Central memory CD4-positive, alpha-beta T cell (primary cell): ENCODE measurements at places on chromosomes 16 and 17.

- no peak for DNase-seq
Measured at GRCh38 chr17:72363089-72363610, 242.3 kb downstream of the SOX9 start.

DNA sequence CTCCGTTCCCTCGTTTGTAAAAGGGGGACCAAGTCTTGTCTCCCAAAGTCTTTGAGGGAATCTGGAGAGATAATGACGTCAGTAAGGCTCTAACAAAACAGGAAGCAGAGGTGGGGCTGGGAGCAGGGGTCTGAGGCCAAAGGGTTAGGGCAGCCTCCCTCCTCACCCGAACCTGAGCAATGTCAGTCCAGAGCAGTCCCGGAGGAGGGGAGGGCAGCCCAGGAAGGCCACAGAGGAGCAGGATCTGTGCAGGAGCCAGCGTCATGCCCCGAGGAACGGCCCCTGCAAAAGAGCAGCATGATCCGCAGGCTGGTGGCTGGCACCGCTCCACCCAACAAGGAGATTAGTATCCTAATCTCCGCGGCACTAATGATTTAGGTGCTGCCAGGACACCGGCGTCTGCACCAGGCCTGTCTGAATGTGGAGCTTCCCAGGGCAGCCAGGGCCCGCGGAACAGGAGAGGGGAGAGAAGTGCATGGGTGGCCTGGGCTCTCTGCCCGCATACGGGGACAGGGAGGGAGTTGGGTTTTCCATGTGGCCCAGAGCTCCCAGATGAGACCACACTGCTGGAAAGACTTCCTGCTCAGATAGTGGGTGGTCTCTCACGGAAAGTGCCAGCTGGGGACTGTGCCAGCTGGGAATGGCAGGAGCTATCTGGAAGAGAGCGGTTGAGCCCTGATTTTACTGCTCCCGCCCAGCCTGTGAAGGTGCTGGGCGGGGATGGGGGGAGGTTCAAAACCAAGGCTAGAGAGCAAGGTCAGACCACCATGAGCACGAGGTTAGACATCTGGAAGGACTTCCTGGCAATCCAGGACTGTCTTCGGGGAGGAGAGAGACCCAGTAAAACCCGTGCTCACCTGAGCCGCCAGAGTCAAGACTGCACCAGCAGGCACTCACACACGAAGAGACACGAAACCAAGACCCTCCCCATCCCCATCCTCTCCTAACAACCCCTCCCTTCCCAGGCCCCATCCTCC is 11.0 kb upstream of the KRT17 start:
- DNase-seq, result no peak

GRCh38 chr16:80509872-80510271 is 30.9 kb upstream of the DYNLRB2 start:
- DNase-seq, result no peak

DNA sequence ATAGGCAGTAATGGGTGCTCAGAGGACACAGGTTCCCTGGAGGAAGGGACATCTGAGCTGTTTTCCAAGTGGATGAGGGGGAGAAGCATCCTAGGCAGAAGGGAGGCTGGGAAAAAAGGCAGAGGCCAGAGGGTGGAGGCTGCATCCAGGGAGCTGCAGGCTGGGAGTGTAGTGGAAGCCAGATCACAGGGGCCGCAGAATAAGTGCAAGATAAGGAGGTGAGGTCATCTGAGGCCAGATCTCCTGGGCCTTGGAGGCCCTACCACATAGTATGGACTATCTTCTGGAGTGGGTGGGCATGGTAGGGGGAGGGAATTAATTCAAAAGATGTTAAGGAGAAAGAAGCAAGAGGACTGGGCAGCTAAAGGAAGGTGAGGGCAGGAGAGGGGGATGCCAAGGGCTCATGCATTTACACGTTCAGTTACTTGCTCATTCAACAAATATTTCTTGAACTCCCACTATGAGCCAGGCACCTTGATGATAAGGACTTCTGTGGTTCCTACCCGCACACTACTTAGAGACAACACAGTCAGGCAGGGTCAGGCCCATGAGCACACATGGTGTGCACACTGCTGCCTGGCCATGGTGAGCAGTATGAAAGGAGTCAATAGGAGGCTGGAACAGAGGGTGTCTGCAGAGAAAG is 2.4 kb upstream of the RIPOR1 start:
- DNase-seq, result no peak

GRCh38 chr16:56708525-56709442 is 21.1 kb upstream of the NUP93 start:
- DNase-seq, result peak; percentile 21

DNA sequence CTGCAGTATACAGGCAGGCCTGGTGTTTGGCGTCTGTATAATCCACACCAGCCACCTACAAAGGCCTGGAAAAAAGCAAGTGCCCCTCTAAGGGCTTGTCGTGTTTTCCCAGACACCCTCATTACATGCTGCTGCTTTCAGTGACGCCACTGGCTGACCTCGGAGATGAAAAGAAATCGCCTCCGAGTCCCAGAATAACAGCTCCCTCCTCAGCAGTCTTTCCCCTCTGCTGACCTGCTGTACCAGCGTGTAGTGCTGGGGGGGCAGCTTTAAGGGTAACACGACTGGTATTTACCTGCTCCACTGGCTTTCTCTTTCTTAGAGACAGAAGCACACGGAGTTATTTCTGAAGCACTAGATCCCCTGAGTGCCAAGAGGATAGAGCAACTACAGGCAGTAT is 296.8 kb downstream of the GRIN2A start:
- DNase-seq, result no peak

DNA sequence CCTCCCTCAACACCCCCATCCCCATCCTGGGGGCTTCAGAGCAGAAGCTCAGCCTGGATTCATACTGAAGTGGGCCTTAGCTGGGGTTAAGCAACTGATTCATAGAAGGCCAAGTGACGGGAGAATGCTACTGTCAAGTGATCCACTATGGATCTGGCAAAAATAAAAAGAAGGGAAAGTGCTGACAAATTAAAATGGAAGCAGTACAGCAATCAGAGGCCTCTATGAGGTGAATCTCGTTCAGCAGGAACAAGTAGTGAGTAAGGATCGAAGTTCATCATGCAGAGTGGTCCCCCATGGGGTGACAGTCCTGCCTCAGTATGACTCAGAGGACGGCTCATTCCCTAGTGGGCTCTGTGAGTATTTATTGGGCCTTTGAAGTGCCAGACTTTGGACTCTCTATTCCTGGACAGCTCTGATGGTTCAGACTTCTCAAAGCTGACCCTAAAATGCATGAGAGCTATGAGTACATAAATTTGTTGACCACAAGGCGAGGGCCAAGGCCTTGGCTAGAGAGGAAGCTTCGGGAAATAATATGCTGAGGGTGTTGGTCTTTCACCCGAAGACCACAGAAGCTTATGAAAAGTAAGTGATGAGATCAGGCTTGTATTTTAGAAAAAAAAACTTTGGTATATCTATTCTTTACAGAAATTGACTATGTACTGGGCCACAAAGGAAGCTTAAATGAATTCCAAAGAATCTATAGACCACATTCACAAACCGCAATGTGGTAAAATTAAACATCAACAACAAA is 5.3 kb upstream of the NSMCE1 start:
- DNase-seq, result peak; percentile 40

- DNase-seq, result no peak
Measured at GRCh38 chr17:81251709-81252301, 12.7 kb downstream of the NDUFAF8 start.

- no peak for DNase-seq
Measured at GRCh38 chr17:50861822-50862528, 4.2 kb downstream of the TOB1 start.

GRCh38 chr17:16997514-16998429 is 25.9 kb upstream of the TNFRSF13B start:
- DNase-seq, result peak; percentile 67

DNA sequence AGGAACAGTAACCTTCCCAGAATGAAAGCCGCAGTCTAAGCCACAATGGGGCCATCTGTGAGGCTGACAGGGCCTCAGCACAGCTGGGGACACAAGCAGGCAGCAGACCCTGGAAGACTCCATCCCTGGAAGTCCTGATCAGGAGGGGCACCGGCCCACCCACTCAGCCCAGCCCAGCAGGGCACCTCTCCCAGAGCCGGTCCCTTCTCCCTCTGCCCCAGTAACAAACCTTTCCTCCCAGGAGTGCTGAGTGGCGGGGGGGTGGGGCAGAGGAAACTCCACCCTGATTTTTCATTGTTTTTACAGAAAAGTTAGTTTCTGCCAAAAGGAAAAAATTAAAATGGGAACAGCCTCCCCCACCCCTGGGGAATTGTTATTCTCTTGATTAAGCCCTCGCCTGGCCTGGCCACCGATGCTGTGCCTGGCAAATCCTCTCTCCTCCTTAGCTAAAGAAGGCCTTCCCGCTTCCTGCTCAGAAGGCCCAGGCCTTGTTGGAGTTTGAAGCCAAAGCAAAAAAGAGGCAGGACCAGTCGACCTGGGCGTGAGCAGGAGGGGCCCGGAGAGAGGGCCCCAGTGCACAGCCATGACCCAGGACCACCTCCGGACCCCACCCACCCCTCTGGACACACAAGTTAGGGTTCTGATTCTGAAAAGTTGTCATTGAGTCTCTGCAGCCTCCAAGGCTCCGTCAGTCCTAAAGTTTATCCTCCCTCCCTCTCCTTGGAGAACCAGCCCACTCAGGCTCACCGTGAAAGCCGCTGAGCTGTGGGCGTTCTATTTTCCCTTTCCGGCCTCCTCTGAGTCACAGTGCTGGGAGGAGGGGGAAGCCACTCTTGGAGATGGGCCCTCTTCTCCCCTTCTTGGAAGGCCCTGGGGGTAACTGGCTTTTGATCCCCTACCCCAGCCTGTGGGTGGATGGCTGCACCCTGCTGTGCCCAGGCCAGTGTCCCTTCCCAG is 128.4 kb upstream of the TNRC6C start:
- DNase-seq, result no peak

DNA sequence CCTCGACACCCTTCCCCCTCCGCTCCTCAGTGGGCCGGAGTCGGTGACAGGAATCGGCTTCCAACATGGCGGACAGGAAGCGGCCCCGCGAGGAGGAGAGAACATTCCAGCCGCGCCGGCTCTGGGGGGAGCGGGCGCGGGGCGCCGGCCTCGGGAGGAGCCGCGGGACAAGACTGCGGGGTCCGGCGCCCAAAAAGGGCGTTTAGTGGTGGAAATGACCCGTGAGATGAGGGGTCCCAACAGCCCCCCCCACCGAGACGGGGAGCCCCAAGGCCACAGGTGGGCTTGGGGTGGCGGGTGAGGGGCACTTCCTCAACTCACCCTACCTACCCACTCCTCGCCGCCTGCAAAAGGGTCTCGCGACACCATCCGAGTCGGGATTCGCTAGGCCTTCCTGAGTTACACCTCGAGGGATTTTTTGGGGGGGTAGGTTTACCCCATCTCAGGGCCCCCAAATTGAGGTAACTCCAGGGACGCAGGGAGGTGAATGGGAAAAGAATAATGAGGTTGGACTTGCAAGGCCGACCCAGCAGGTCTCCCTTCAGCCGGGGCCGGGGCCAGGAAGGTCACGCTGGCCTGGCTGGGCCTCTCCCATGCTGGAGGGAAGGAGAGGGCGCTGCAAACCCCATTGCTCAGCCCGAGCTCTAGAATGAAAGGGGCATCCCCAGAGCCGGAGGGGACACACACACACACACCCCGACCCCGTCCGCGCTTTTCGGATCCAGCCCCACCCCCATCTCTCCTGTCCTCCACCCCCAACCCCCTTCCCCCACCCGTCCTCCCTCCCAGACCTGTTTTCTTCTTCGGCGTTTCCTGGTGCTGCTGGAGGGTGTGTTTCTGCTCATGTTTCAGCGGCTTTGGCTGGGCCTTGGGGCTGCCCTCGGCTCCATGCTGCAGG is 707 bp downstream of the NUFIP2 start:
- DNase-seq, result peak; percentile 48

DNA sequence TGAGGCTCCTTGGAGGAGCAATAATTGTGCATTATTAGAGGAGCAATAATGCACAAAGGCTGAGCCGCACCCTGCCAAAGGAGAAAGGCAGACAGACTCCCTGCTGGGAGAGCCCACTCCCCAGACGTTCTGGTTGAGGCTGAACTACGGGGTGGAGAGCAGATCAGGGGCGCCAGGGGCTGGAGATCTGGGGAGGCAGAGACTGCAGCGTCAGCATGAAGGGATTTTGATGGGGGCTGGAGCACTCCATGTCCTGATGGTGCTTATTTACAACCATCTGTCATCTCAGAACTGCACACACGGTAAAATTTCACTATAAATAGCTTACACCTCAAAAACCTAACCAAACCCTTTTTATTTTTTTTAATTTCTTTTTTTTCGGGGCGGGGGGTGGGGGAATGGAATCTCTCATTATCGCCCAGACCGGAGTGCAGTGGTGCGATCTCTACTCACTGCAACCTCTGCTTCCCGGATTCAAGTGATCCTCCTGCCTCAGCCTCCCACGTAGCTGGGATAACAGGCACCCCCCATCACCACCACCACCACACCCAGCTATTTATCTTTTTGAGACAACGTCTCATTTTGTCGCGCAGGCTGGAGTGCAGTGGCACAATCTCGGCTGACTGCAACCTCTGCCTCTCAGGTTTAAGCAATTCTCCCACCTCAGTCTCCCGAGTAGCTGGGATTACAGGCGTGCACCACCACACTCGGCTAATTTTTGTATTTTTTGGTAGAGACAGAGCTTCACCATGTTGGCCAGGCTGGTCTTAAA is 4.3 kb upstream of the C16orf95 start:
- no peak for DNase-seq

DNA sequence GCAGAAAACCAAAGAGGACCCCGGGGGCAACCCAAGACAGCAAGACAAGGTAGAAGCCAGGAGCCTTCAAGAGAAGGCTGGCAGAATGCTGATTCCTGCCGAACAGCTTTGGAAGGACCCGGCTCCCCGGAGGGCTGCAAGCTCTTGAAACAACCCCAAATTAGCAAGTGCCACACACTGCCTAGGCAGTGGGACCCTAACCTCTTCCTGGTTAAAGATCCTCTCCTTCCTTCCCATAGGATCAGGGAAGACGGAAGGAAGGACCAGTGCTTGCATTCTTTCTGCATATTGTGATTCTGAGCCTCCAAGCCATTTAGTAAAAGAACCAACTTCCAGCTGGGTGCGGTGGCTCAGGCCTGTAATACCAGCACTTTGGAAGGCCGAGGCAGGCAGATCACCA is 122.0 kb upstream of the AXIN2 start:
- no peak for DNase-seq

DNA sequence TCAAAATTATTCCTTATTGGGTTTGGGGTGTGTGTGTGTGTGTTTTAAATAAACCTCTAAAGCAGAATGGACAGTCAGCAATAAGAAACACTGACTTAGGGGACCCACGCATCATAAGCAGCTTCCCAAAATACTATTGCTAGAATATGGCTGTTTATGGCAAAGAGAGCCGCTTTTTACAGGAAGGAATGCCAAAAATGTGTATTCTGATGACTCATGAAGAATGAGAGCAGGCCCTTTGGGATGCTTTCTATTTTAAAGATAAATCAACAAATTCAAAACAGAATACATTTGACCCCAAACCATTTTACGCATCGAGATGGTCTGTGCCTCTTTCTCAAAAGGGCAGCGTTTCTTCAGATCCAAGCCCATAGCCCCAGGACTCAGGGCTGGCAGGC is 37.5 kb downstream of the ARHGAP17 start:
- DNase-seq, result no peak

DNA sequence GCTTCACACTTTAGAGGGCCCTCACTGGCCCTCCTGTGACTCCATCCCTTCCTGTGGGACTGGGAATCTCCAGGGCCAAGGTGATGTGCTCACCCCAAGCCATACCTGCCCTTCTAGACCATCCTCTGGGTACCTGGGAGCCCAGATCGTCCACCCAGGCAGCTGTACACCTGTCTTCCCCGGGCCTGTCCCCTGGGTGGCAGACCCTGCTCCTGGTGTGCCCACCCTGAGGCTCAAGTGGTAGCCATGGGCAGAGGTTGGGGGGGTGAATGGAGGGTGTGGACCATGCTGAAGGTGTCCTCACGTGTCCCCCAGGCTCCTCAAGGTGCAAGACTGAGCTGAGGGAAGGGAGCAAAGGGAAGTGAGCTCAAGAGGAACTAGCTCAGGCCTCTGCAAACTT is 9.3 kb downstream of the CLEC10A start:
- DNase-seq, result no peak
